Epithelial cell of proximal tubule (primary cell): ENCODE measurements at places on chromosomes 6 and 20. TPM values are rescaled to one million over a fixed set of nuclear protein-coding genes. Genes with fewer than 3 reads are reported as not detected.
A peak's percentile ranks its signal among the peaks of the same experiment; 100 is the strongest.

Gene BNIP5
- under 0.01 TPM in 1 of 2 replicates, not detected in the other for total RNA-seq

Gene OR2H2
- total RNA-seq, result not detected in 2 replicates

Gene TCF15
- total RNA-seq, result 2.6 and 4.0 TPM in 2 replicates

Gene GTF3C6
- total RNA-seq, result 85.0 and 92.5 TPM in 2 replicates

Gene INSM1
- total RNA-seq, result not detected in 2 replicates

Gene SGK2
- total RNA-seq, result 5.9 and 9.8 TPM in 2 replicates

Gene ECT2L
- total RNA-seq, result not detected in 2 replicates

Gene METTL24
- total RNA-seq, result 0.43 and 0.69 TPM in 2 replicates

Gene KHDC3L
- not detected in 2 replicates for total RNA-seq

Gene PBOV1
- not detected in 2 replicates for total RNA-seq

Gene NHSL1
- total RNA-seq, result 3.5 and 4.0 TPM in 2 replicates

GRCh38 chr20:32474717-32474966, 110.5 kb downstream of the NOL4L start:
- no peak for DNase-seq

GRCh38 chr20:54920491-54920890, 445.1 kb downstream of the DOK5 start:
- DNase-seq, result no peak

GRCh38 chr6:65091561-65091960, 615.5 kb downstream of the EYS start:
- no peak for DNase-seq

GRCh38 chr20:17935186-17935585, 33.4 kb downstream of the SNX5 start:
- no peak for DNase-seq

GRCh38 chr6:154408891-154409500, 52.4 kb upstream of the IPCEF1 start:
- DNase-seq, result no peak

GRCh38 chr20:45223136-45223535, 2.0 kb downstream of the SEMG2 start:
- DNase-seq, result no peak

GRCh38 chr6:131041814-131042213, 21.2 kb downstream of the EPB41L2 start:
- DNase-seq, result no peak

GRCh38 chr6:141988954-141989705, 143.6 kb upstream of the GJE1 start:
- DNase-seq, result peak; percentile 64

- no peak for DNase-seq
Measured at GRCh38 chr20:39825524-39825923, 863.4 kb downstream of the DHX35 start.

GRCh38 chr6:4039348-4039747, 39.6 kb downstream of the FAM217A start:
- no peak for DNase-seq

DNA sequence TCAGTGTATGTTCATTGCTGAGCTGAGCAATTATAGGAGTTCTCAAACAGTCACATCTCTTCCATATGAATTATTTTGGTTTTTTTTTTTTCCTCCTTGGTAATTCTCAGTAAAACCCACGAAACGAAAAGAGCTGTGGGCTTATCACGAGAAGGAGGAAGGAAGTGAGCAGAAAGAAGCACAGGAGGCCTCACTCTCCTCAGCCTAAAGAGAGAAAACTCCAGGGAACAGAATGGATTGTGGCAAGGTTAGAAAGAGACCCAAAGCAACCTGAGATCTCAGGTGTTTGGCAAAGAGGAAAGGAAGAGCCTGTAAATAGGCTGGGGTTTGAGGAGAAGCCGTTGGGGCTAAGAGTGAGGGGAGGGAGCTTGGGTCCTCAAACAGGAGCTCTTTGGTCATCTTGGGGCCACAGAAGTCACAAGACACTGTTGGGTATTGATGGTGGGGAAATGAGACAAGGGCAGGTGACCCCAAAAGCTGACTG, 67.8 kb upstream of the CITED2 start:
- DNase-seq, result no peak

DNA sequence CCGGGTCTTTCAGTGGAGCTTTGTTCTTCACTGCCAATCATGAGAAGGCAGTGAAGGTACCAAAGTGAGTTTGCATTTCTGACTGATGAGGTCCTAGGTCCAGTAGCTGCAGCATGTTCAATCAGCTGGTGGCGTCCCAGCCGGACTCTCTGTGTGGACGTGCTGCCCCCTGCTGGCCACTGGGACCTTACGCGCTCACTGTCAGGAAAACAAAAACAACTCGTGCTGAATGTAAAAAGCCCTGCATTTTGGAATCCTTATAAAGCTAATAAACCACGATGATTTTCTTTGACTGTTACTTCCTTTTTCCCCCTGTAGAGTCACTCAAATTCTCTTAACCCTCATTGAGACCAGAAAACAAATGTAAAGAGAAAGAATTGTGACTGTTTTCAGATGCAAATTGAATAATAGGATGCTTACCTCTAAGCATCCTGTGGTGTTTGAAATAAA, 4.9 kb upstream of the CD24 start:
- DNase-seq, result no peak

GRCh38 chr20:62389601-62390087, 2.7 kb downstream of the RPS21 start:
- no peak for DNase-seq

GRCh38 chr20:5781798-5782750, 31.9 kb downstream of the SHLD1 start:
- no peak for DNase-seq

GRCh38 chr6:26092443-26092842, 5.2 kb downstream of the HFE start:
- DNase-seq, result no peak

GRCh38 chr6:18269253-18269652, 4.9 kb upstream of the DEK start:
- no peak for DNase-seq

DNA sequence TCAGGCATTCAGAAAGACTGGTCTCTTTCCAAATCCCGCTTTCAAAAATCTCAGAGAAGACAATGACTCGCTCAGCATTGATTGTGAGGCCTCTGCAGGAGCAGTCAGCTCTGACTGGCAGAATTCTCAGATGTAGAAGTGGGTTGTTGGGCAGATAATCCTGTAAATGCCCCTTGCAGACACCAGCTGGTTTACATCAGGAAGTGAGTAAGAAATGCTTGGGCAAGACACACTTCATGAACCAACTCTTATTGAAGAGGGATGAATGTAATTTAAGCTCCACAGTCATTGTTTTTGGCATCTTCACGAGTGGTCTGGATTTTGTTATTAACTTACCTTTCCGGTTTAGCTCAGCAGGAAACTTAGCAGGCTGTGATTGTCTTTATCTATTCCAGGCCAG, 166.6 kb downstream of the PLCB4 start:
- DNase-seq, result peak; percentile 36

DNA sequence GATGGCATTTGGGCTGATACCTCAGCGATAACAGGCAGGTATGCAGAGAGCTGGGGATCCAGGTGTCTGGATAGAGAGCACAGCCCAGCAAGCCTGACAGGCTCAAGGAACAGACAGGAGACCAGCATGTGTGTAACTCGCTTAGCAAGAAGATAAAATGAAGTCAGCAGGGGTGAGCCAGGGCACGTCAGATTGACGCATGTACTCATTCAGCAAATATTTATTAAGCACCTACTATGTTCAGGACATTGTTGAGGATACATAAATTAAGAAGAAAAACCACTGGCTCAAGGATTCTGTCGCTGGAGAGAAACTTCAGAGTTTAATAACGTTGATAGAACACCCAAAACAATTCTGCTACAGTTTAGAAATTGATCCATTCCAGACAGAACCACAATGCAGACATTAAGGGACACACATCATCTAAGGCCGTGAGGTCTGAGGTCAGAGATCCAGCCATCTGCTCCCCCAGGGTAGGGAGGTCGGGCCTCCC, 1.0 kb upstream of the DUSP22 start:
- no peak for DNase-seq

DNA sequence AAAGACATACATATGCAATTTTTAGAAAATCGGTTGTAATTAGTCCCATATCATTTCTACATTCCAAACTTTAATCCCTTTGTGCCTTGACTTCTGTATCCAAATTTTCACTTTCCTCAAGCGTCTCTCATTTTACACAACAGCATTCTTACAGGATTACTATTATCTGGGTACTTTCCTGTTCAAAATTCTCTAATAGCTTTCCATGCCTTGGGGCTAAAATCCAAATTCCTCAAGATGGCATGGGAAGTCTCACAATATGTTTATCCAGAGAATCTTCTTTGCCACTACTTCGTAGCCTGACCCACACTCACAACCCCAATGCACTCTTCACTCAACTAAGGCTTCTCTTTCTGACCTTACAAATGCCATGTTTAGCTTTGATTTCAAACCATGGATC, 125.0 kb downstream of the TBX18 start:
- no peak for DNase-seq

DNA sequence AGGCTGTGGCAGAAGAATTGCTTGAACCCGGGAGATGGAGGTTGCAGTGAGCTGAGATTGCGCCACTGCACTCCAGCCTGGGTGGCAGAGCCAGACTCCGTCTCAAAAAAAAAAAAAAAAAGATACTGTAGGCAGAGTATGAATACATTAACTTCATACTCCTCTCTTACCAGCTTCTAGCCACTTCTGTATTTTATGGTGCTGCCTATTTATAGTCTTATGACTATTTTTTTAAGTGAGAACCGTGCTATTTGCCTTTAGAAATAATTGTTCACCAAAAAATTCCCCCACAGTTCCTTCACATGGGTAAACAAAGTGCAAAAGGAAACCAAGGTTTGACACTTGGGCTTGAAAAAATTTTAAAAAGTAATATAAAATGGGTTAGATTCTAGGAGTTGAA, 1.5 kb upstream of the SNRNP48 start:
- no peak for DNase-seq

GRCh38 chr6:130810307-130811030, 16.7 kb upstream of the SMLR1 start:
- DNase-seq, result no peak

- no peak for DNase-seq
Measured at GRCh38 chr6:12034837-12035236, 22.7 kb downstream of the HIVEP1 start.

DNA sequence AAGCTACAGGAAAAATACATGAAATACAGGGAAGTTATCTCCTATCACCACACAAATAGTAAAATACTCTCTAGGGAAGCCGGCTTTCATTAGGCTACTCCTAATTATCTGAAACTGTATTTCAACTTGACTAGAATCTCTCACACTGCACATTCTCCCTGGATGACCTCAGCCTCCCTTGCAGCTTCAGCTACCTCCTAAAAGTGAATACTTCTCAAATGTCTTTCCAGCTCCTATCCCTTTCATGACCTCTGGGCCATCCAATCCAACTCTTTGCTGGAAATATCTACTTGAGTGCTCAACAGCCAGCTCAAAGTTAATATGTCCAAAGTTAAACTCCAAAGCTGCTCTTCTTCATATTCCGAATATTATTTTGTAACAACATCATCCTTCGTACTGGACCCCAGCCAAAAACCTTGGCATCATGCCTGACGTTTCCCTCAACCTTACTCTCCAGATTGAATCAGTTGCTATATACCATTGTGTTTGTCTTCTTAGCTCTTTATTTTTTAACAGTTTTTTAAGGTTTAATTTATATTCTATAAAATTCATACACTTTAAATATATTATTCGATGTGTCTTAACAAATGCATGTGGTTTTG, 29.4 kb upstream of the KIF6 start:
- no peak for DNase-seq

DNA sequence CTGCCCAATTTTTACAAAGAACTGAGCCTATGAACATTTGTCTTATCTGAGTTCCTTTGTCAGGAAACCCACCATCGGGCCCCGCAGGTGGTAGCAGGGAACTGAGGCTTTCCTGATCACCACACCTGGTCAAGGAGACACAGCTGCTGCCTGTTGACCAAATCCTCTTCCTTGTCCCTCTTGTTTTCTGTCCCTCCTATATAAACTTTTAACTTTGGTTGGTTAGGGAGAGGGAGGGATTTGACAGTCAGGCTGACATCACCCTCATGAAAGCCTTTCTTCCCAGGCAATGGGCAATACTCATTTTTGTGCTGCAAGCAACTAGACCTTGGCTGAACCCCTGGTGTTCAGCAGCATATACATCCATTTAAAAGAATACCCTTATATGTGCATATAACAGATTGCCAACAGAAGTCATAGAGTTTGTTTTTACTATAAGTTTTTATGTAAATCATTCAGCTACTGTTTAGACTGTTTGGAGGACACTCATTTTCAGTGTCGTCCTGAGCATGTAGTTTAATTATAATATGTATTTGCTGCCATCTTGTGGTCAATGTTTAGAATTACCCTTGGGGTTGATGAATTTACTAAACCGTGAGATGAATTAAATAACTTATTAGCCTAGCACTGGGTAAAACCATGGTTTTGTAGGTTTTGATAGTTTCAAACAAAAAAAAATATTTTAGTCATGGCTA, 17.0 kb downstream of the CRISP1 start:
- peak; percentile 29 for DNase-seq
